ENCODE measurements at places on chromosomes 2 and 18.

- DNase-seq = no peak
Measured at GRCh38 chr2:230382108-230382507, 33.9 kb upstream of the SP100 start.

- no peak for DNase-seq
Measured at GRCh38 chr2:83017366-83018090, 1441.6 kb downstream of the SUCLG1 start.

DNA sequence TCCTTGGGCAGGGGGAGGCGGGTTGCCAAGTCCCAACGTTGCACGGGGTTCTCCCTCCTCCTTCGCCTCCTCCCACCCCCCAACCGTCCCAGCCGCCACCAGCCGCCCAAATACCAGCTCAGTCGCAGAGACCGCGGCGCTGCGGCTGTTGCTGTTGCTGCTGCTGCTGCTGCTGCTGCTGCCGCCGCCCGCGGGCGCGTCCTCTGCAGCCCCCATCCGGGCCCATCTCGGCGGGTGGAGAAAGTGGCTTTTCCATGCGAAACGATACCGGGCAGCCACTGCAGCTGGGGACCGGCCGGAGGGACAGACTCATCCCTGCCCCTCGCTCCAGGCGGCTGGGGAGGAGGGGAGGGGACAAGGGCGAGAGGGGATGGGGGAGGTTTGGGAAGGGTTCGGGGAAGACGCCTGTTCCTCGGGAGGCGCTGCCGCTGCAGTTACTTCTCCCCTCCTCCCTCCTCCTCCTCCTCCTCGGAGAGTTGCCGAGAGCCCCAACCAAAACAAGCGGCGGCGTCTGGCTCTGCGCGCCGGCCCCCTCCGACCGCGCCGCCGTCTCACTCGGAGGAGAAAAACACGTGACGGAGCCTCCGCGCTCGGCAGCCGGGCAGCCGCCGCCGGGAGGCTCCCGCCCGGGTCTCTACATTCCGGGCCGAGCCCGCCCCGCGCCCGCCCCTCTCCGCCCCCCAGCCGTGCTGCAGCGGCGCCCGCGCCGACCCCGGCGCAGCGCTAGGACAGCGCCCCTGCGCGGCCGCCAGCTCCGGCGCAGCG lies at the start of gene IRS1:
TSS of gene IRS1 (minus strand) at position 610 of the 765 bp plus-strand sequence. CDS start 1,082 bp downstream, outside the sequence.
- peak; percentile 46 for DNase-seq

DNA sequence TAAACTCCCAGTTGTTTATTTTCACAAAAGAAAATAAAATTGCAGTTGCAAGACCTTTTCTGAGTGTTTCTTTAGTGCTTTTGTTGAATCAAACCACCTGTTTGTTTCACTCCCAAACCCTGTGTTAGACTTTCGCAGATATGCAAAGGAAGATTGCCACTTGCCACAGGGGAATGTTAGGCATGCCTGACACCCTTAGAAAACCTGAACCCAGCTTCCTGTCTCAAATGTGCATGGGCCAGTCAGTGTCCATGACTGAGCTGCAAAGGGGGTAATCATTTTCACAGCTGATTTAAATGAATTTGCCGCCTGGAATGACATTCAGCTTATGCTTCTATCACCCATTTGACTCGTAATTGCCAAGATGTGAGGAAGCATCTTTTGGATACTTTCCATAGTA lies 17.5 kb downstream of the TGOLN2 start:
- no peak for DNase-seq

- DNase-seq = no peak
Measured at GRCh38 chr18:650428-650858, 7.0 kb upstream of the TYMS start.

DNA sequence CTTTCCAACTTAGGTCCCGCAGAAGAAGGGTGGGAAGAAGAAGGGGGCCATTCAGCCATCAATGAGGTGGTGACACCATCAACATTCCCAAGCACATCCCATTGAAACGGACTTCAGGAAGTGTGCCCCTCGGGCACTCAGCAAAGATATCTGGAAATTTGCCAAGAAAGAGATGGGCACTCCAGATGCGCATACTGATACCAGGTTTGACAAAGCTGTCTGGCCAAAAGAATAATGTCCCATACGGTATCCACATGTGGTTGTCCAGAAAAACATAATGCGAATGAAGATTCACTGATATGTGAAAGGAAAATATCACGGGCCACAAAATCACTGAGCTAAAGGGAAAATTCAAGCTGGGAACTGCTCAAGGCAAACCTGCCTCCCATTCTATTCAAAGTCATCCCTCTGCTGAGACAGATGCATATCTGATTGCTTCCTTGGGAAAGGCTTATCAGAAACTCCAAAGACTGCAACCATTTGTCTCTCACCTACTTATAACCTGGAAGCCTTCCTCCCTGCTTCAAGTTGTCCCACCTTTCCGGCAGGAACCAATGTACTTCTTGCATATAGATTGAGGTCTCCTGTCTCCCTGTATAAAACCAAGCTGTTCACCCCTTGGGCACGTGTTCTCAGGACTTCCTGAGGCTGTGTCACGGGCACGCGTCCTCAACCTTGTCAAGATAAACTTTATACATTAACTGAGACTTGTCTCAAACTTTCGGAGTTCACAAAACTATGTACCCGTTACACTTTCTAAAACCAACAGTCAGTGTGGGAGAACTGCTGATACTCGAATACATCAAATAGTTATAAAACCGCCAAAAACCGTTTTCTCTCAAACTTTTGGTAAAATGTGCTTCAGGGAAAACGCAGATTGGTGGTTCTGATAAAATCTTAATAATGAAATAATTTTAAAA lies 1.3 kb upstream of the PDK1 start:
- DNase-seq = no peak

DNA sequence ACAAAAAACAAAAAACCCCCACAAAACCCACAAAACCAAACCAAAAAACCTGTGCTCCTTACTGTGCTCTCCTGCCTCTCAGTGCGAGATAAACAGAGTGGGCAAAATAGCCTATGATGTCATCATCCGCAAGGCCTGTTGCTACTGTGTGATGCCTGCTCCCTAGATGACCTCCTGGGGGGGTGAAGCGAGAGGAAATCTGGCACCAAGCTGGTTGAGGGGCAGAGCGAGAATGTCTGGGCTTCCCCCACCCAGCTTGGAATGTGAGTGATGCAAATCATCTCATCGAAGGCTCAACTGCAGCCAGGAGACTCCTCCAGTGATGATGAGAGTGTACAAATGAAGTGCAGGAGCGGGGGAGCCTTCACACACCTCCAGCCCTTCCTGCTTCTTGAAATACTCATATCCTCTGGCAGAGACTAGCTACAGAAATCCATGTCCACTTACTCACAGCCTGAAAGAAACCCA lies 57.7 kb upstream of the MAP4K3 start:
- no peak for DNase-seq

DNA sequence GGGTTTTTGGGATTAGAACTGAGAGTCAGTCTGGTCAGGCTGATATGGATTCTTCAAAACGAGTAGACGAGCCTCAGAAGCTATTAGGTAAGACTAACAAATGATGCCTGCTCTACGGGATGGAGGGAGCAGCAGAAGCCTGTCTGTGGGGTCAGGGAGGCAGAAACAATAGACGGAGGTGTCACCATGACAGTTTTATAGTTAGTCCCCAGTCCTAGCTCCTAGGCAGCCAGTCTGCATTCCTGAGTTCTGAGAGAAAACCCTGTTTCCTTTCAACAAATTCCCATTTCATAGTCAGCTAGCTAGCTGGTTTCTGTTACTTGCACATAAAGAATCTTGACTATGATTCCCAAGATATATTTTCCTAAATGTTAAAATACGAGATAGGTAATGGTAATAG lies 542.1 kb downstream of the PID1 start:
- no peak for DNase-seq

DNA sequence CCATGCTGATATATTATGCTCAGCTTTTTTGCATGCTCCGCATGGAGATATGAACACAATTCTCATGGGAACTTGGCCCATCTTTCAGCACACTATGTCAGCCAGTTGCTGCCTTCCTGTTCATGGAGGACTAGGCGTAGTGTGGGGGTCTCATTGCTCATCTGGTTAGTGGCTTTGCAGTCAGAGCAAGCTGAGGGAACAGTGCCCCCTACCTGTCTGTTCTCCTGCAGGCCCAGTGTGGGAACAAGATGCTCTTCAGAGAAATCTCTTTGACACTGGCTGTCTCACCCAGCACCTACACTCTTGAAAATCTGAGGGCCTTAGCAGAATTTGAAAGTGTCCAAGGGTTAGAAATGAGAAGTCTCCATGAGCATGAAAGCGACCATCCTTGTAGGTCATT lies 47.1 kb downstream of the SPTBN1 start:
- peak; percentile 19 for DNase-seq

DNA sequence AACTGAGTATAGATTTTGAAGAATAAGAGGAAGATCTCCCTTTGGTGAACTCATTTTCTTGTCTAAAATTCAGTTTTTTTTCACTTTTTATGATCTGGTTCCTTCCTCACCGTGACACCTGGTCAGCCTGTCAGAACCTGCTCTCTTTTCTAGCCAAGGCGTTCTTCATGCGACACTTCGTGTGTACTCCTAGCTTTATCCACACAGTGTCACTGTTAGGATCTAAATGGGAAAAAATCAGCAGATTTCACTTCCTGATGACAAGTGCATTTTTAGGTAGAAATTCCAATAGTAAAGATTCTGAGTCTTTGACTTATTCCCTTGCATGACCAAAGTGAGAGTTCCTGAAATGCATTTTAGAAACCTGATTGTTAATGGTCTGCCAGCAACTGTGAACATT lies 89.8 kb downstream of the KLHL14 start:
- DNase-seq = no peak

- DNase-seq = no peak
Measured at GRCh38 chr18:58417752-58418151, 211.1 kb downstream of the ALPK2 start.

GRCh38 chr18:44700652-44701051 lies 20.0 kb downstream of the SETBP1 start:
- DNase-seq = no peak

GRCh38 chr2:166563894-166564293 lies 69.8 kb upstream of the SCN7A start:
- DNase-seq = no peak

- no peak for DNase-seq
Measured at GRCh38 chr2:51981783-51982182, 949.9 kb upstream of the NRXN1 start.

DNA sequence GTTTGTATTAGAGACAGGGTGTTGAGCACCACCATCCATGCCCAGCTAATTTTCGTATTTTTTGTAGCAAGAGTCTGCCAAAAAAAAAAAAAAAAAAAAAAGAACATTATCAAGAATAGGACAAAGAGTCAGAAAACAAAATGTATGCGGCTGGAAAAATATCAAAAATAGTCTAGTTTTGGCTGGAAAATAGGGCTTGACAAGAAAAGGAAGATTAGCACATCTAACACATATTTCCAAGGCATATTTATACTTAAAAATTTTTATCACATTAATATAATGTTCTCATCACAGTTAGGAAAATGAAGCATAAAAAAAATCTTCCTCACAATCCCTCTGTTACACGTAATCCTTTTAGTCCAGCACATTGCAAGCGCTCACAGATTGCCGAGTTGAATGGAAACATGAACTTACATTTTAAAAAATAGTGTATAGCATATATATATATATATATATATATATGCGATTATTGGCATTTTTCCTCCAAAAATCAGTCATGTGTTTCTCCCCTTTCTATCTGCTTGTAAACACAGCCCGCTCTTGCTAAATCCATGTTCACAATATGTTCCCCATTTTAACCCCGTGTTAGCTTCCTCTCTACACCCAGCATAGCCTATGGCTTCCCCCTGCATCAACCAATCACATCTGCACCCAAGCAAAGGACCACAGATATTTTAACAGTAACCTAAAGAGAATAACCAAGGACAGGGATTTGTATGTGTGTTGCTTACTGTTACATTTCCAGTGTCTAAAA lies 183.0 kb downstream of the AFF3 start:
- no peak for DNase-seq

GRCh38 chr2:207143215-207144172 lies 22.3 kb downstream of the KLF7 start:
- DNase-seq = no peak

DNA sequence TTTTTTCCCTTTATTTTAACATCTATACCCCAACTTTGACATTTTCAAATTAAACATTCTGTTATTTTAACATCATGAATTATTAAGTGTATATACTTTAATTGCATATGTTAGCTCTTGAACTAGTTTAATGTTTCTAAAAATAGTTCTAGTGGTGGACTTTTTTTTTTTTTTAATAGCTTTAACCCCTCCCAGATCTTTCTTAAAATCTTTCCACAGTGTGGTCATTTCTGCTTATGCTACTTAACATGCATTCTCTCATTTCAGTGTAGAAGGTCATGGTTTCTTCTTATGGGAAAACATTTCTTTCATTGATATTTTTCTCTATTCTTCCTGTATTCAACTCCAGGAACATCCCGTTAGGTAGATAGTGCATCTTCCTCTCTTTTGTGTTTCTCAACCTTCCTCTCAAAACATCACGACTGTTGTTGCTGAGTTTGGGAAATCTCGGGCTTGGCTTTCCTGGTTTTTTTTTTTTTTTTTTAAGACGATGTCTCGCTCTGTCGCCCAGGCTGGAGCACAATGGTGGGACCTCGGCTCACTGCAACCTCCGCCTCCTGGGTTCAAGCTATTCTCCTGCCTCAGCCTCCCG lies 849 bp upstream of the TMEM18 start:
- DNase-seq = no peak

DNA sequence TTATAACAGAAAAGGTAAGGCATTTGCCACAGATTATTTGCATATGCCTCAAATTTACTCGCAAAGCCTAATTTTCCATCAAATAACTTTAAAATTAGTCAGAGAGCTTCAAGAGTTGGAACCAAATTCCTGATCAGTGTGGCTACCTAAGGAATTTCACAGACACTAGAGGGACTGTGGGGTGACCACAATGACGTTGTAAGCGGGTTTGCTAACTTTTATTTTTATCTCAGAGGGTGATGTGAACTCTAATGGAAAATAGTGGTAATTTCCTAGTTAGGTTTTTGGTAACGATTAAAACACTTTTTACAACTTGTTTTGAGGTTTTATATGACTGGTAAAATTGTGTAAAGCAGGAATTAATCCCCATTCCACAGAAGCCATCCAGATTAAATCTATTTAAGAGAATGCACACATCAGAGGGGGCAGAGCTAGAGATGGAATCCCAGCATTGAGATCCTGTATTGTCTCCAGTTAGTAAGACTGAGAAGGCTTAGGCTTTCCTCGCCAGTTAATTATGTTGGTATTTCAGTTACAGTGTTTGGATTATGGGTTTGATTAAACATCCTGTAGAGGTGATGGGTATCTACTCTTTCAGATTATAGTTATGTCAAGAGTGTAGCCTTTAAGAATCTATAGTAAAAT lies 129.0 kb downstream of the GPD2 start:
- DNase-seq = no peak

DNA sequence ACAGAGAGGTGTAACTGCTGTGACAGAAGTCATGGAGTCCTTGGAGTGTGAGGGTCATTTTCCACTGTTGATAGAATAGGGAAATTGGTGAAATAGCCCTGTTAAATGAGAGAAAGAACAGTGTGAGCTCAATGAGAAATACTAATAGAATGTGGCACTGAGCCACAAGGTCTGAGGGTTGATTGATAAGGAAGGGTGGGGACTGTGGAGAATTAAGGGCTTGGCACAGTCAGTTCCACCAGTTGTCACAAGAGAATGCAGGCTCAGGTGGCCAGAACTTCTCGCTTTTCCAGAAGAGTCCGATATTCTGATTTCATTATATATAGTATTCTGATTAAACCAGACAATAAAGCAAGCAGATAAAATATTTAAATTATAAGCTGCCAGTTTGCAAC lies 9.1 kb upstream of the IL1RN start:
- no peak for DNase-seq
